ENCODE measurements at places on chromosomes 11 and 22.

- DNase-seq = peak; percentile 8
Observed at GRCh38 chr11:40287916-40288803, 1171.3 kb downstream of the LRRC4C start.

- no peak for DNase-seq
Observed at GRCh38 chr11:90855531-90855930, 632.7 kb upstream of the CHORDC1 start.

DNA sequence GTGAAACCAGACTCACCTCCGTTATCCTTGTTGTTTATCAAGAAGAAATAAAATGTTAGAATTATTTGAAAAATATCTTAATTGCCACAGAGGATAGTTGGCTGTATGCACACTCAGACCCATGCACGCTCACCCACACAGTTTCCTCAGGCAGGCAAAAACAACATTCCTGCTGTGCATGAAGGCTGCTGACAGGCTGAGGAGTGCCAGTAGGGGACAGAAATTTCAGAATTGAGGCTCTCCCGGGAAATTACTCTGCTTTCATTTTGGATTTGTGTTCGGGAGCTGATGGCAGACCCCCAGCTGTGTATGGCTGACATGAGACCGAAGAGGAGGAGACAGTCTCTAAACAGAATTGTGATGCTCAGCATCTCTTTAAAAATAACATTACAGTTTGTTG is 87.5 kb downstream of the AMOTL1 start:
- DNase-seq = no peak

- no peak for DNase-seq
Observed at GRCh38 chr22:23184764-23185113, 4.4 kb downstream of the BCR start.

GRCh38 chr11:42465623-42466022 is 846.2 kb upstream of the API5 start:
- peak; percentile 90 for DNase-seq

- no peak for DNase-seq
Observed at GRCh38 chr11:119046489-119046888, 10.5 kb downstream of the HYOU1 start.

- DNase-seq = no peak
Observed at GRCh38 chr11:12172493-12173013, 62.2 kb downstream of the MICAL2 start.

DNA sequence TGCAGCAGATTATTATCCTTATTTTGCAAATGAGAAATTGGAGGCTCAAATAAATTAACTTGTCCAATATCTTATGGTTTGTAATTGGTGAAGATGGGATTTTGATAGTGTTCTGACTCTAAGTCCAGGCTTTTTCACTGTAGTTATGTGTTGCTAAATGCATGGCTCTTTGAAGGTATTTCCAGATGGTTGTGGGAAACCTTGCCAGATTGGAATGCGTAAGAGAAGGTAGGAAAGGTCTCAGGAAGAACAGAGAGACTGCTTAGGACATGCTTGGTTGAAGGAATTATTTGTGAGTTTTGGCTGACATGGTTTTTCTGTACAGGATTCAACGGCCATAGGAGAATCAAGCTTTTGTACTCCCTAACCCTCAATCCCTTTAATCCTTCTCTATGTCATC is 108.6 kb downstream of the STIM1 start:
- DNase-seq = no peak

- DNase-seq = no peak
Observed at GRCh38 chr11:121265586-121265985, 27.0 kb upstream of the SC5D start.

DNA sequence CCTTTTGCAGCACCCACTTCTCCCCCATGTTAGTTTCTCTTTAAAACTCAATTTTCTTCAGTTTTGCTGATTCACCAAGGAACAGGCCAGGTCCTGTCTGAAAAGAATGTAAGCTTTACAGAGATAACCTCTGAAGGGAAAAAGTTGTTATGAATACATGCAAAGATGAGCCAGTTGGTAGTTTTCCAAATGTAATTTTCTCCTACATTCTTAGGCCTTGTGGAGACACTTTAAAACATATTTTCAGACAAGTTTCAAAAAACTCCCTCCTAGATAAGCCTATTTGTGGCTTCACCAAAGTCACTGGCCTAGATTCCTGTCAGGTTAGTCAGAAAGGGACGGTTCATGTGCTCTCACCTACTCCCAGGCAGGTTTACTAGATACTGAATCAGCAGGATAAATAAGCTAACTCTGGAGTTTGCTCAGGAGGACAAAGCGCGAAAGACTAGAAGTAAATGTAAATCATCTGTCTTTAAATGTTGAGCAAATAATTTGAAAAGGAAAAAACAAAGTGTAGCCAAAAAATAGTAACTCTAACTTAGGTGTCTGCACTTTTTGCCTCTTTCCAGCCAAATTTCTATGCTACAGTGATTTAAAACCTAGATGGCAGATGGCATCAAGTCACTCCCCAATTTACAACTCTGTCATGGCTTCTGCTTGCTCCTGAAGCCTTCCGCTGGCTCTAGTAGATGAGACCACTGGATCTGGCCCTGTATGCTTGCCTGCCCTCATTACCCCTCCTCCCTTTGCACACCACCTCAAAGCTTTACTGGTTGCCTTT is 4.9 kb upstream of the ATP6V1E1 start:
- no peak for DNase-seq

DNA sequence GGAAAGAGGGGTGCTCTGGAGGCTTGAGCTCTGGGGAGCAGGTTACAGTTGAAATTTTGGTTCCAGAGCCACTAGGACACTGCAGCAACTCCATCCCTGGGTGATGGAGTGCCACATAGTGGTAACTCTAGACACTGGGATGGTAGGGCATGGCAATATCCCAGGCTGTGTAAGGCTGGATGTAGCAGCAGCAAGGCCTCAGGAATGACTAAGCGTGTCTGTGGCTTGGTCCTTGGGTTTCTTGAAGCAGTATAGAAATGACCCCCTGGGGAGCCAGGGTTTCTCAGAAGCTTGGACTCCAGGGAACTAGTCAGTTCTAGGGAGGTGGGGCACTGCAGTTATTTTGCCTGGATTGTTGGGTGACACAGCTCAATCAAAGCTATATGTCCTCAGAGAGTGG is 8.1 kb downstream of the MS4A4A start:
- no peak for DNase-seq

DNA sequence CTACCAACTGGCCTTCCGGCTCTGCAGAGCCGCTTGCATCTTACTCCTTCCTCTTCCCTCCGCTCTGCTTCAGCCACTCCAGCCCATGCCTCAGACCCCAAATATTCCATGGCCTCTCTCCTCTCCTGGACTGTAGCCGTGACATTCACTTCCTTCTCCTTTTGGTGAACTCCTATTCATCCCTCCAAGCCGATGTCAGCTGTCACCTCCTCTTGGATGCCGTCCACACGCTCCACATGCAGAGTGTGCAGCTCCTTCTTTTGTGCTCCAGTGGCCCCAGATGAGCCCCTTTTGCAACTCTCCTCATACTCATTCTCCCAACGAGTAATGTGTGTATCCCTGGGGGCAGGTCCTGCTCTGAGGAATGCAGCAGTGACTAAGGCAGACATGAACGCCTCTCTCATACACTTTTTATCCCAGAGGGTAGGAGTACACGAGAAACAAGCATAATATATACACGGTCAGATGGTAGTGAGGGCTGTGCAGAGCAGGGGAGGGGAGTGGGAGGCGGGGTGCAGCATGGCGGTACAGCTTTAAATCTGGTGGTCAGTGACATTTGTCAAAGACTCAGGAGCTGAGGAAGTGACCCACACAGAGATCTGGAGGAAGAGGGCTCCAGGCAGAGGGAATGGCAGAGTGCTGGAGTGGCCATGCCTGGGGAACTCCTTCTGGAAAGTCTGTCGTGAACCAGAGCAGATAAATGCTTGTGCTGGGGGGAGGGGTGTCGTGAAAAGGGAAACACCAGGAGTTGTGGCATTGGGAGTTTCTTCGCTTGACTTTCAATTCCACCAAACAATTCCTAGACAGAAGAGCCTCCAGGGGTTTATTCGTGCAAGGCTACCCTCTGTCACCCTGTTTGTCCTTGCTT is 83.8 kb upstream of the ATXN10 start:
- DNase-seq = no peak

DNA sequence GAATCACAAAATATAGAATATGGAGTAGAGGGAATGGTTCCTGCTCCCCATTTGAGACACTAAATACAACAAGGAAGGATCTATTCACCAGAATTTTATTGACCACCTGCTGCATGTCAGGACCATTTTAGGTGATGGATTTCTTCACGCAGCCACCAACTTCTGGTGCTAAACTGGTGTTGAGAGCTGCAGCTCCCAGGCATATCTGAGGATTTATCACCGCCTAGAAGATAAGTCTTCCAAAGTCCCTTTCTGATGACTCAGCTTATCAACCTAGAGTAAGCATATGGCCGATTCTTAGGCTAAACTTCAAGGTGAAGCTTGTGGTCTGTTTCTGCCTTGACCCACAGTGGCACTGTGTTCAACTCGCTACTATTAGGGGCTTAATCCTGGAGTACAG is 6.7 kb downstream of the DDI1 start:
- no peak for DNase-seq

GRCh38 chr11:68954836-68955606 is 25.8 kb downstream of the MRGPRD start:
- no peak for DNase-seq

- DNase-seq = no peak
Observed at GRCh38 chr11:129636926-129637325, 178.7 kb upstream of the TMEM45B start.

GRCh38 chr11:13629779-13630178 is 38.7 kb upstream of the FAR1 start:
- DNase-seq = no peak

- no peak for DNase-seq
Observed at GRCh38 chr11:107413352-107413751, 44.3 kb downstream of the CWF19L2 start.

- peak; percentile 2 for DNase-seq
Observed at GRCh38 chr22:37260901-37261336, 16.9 kb upstream of the RAC2 start.

- no peak for DNase-seq
Observed at GRCh38 chr11:100586361-100587101, 100.6 kb upstream of the ARHGAP42 start.

DNA sequence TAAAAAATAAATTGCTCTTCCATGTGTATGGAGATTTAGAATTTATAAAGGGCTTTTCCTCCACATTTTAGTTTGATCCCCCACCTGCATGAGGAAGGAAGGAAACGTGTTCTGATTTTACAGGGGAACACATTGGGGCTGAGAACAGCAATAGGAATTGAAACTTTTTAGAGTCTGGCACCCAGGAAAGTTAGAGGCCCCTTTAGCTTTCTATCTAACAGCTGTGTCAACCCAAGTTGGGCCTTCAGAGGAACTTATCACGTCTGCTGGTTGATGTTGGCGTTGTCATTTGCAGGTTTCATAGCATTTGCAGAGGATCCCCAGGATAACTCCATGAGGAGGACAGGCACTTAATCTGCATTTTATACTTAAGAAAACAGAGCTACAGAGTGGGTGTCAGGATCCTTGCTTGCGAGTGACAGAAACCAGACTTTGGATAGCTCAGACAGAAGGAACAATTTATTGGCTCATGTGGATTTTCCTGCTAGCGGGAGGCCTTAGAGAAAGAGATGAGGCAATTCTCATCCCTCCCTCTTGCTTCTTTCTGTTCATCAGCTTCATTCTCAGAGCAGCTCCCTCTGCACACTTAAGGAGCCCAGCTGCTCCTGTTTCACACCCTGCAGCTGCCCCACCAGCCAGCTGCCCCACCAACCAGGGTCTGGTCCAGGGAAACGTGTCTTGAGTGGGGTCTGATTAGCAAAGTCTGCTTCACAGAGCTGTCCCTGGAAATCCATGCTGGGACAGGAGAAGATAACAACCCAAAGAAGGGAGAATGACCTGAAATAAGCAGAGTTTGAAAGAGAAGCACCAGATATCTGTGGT is 92.5 kb upstream of the OR4B1 start:
- DNase-seq = no peak

DNA sequence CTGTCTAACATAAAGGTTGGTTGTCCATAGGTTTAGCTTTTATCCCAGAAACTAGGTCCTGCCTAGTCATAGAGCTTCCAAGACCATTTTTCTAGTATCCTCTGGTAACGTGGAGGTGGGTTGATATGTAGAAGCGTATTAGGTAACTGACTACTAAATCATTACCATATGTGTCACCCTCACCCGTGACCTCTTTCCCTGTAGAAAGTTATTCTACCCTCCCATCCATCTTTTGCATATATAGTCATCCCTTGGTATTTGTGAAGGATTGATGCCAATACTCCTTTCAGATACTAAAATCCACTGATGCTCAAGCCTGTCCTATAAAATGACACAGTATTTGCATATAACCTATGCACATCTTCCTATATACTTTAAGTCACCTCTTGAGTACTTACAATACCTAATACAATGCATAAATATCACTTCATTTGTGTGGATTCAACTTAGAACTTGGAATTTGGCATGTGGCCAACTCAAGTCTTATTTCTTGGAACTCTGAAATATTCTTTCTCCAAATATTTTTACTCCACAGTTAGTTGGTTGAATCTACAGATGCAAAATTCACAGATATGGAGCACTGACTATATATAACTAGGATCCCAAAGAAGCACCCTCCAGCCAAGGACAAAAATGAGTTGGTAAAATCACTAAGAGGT is 497.0 kb upstream of the TENM4 start:
- DNase-seq = no peak

All from NCI-H510A treated with DMSO at 0.1 percent for 48 hours (cell line).